ENCODE measurements at places on chromosomes 5 and 9.

DNA sequence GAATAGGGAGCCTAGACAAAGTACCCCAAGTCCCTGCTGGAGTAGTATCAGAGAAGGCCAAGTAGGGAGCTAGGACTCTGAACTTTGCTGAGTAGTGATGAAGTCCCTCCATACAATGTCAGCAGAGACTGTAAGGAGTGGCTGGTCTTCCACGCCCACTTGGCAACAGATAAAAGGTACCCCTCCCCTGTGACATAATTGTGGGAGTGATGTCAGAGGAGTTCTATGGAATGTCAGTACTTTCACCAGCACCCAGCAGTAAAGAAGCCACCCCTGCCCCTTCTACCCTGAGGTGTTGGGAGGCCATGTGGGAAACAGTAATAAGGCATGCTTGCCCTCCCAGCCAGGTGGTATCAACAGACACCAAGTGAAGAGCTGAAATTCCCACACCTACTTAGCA, 143.9 kb downstream of the SLIT3 start:
- DNase-seq = no peak

DNA sequence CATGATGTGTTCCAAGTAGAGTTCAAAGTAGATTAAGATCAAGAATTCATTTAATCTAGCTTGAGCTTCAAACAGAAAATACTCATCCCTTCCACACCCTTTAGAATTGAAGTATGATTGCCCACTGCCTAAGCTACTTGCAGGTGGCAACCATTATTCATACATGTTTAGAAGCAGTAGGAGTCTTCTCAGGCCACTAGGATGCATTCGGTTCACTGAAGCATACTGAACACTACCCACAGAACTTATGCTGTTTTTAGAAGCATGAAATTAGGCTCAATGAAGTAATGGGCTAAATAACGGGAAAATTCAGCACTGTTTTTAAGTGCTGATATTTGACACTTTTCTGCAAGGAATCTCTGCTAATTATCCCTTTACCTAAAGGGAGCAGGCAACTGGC, 263.4 kb downstream of the DEPDC1B start:
- no peak for DNase-seq

DNA sequence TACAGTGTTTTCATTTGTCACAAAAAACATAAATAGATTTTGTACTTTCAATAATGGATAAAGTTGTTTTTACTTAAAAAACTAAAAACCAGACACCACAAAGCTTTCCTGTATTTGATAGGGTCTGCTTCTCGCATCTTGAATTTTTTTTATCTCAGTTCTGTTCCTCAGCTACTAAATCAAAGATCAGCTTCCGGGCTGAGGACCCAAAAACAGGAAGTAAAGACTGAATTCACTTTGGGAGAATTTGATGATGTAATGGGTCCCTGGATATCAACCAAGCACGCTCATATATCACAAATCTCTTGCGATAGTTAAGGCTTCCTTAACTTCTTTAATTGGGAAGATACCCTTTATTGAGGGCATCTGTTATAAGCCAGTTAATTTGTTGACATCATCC, 24.1 kb downstream of the ITK start:
- DNase-seq = no peak

GRCh38 chr9:134476272-134476941, 150.2 kb downstream of the RXRA start:
- no peak for DNase-seq

DNA sequence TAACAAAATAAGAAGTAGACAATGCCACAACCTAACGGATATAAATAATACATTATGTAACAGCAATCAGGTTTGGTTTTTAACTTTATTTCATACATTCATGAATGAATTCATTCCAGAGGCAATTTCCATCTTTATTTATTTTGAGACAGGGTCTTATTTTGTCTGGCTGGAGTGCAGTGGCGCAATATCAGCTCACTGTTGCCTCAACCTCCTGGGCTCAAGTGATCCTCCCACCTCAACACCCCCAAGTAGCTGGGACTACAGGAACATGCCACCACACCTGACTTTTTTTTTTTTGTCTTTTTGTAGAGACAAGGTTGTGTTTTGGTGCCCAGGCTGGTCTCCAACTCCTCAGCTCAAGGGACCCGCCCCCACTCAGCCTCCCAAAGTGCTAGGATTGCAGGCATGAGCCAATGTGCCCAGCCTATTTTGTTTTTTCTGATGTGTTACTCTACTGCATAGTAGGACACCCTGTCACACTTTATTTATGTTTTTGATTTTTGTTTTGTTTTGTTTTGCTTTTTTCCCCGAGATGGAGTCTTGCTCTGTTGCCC, 26.3 kb upstream of the C5orf24 start:
- DNase-seq = no peak

Data from dermis microvascular lymphatic vessel endothelial cell (primary cell).